Activated CD8-positive, alpha-beta memory T cell treated with anti-CD3 and anti-CD28 coated beads for 24 hours (primary cell): ENCODE measurements at places on chromosomes 1 and 21.

GRCh38 chr1:198552668-198553416, 12.4 kb upstream of the ATP6V1G3 start:
- DNase-seq, result no peak

DNA sequence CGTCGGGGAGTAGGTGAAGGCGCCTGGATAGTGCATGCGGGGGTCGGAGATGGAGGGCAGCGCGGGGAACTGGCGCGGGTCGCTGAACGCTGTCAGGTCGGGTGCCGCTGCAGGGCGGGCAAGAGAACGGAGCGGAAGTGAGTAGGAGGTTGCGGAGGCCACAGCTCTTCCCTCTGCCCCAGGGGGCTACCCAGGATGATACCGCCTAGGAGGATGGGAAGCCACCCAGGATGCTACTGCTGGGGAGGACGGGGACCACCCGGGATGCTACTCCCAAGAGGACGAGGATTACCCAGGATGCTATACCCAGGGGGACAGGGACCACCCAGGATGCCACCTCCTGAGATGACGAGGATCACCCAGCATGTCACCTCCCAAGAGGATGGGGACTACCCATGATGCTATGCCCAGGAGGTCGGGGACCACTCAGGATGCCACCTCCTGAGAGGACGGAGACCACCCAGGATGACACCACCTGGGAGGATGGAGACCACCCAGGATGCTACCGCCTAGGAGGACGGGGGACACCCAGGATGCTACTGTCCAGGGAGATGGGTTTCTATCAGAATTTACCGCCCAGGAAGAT, 123.8 kb downstream of the CLIC6 start:
- DNase-seq, result no peak

DNA sequence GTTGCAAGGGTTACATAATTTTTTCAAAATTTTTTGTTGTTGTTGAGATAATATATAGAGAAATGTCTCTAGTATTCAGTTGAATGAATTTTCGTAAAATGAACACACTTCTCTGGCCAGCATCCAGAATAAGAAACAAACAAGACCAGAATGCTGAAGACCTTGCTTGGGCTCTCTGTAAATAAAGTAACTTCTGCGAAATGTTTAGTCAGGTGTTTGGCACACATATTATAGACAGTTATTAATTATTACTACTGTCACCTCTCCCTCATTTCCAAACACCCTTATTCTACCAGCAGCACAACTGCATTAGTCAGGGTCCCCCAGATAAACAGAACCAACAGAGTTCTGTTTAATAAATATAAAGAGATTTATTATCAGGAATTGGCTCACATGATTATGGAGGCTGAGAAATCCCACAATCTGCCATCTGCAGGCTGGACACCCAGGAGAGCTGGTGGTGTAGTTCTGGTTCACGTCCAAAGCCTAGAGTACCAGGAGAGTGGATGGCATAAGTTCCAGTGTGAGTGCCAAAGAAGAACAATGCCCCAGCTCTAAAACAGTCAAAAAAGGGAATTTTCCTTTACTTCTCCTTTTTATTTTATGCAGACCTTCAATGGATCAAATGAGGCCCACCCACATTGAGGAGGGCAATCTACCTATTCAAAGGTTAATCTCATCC, 44.1 kb upstream of the KCND3 start:
- no peak for DNase-seq

DNA sequence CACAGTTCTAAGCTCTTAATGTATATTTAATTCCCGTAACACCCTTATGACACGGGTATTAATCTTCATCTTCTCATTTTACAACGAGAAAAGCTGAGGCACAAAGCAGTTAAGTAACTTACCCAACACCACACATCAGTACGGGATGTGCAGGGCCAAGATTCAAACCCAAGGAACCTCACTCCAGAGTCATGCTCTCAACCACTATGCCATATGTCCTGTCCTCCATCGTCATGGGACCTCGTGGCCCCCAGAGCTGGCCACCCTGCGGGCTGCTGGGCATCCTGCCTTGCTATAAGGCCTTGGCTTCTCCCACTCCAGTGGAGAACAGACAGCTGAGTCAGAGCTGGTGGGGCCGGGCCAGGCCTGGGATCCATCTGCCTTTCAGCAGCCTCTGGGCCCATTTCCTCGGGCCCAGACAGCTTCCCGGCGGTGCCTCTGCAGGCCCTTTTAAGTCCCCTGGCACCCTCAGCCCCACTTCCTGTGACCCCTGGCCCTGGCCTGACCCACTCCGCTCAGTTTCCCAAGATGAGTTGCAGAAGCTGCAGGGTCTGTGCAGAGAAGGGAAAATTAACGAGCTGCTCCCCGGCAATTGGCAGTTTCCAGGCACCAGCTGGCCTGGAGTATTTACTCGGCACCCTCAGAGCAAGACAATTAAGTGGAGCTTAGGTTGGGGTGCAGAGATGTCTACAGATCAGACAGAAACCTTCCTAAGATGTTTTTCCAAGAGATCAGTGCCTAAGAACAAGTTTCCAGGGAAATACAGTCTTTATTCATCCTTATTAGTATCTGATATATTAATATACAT, 98.2 kb downstream of the EPHB2 start:
- DNase-seq, result no peak

- DNase-seq, result no peak
Observed at GRCh38 chr1:218575856-218576255, 230.7 kb downstream of the TGFB2 start.

DNA sequence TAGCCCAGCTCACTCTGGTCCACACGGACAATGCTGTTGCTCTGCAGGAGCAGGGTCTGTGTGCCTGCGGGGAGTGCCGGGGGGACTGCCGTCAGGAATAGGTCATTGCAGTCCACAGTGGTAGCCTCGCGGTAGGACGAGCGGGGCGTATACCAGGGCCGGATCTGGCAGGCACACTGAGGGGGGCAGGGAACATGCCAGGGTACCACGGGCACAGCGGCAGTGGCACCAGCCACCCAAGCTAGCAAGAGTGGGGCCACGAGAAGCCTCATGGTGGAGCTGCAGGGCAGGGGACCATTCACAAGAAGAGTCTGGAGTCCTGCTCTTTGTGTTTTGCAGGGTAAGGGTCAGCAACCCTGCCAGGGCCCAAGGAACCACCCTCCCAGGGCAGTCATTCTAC, 65.8 kb downstream of the LRRN2 start:
- no peak for DNase-seq

DNA sequence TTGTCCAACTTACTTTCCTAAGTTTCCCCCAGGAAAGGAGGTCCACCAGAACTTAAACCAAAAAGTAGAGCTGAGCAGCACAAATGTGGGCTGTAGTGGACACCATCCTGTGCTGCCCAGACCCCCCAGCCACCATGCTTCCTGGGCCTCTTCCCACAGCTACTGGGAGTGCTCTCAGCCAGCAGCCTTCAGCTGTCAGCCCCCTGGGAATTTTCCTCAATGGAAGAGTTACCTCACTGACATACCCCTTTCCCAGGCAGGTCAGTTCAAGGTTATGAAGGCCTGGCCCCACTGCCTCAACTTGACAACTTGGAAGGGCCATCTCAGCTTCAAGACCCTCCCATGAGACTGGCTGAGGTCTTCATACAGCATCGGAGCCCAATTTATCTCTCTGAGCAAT, 47.7 kb downstream of the CDCP2 start:
- peak; percentile 28 for DNase-seq

- DNase-seq, result no peak
Observed at GRCh38 chr1:61853583-61853982, 111.3 kb downstream of the PATJ start.

GRCh38 chr1:89644119-89644814, 11.3 kb downstream of the LRRC8C start:
- DNase-seq, result no peak

GRCh38 chr1:209633335-209633997, 18.8 kb downstream of the LAMB3 start:
- no peak for DNase-seq

DNA sequence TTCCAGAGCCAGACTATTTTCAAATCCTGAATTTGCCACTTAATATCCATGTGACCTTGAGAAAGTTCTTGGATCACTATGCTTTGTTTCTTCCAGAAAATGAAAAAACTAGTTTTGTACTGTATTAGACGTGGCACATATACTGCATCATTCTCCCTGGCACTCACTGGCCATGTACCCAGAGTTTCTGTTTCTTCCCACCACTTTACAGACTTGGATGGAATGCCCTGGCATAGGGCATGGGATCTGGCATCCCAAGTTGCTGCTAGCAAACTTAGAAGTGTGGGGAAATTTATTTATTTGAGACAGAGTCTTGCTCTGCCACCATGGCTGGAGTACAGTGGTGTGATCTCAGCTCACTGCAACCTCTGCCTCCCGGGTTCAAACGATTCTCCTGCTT, 10.0 kb downstream of the KLF18 start:
- no peak for DNase-seq

DNA sequence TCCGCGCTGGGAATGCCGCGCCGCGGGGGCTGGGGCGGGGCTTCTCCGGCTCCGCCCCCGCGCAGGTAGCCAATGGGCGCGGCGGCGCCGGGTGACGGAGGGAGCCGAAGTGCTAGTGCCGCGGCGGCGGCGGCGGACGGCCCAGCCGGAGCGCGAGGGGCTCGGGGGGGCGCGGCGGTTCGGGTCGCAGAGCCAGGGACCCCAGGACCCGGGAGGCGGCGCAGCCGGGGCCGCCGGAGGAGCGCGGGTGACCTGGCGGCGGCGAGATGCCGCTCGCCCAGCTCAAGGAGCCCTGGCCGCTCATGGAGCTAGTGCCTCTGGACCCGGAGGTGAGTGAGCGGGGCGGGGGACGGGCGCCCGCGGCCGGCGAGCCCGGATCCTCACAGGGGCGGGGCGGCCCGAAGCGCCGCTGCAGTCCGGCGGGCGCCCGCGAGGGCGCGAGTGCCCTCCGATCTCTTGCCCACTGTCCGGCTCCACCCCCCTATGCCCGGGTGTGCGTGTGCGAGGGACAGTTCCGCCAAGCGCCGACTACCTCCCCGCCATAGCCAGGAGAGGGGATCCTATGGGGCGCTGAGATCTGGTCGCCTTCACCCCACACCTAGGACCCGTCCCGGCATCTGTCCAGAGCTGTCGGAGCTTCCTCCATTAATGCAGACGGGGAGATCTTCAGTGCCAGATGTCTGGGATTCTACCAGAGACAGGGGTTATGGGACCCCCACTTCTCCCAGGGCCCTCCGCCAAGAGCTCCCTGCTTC, at the start of gene RPS6KA1:
RPS6KA1 (plus strand) TSS at position 107 of the 755 bp plus-strand sequence; CDS start at position 267, 160 bp downstream.
- DNase-seq, result peak; percentile 88

GRCh38 chr1:186286615-186287315, 88.3 kb downstream of the TPR start:
- DNase-seq, result no peak

DNA sequence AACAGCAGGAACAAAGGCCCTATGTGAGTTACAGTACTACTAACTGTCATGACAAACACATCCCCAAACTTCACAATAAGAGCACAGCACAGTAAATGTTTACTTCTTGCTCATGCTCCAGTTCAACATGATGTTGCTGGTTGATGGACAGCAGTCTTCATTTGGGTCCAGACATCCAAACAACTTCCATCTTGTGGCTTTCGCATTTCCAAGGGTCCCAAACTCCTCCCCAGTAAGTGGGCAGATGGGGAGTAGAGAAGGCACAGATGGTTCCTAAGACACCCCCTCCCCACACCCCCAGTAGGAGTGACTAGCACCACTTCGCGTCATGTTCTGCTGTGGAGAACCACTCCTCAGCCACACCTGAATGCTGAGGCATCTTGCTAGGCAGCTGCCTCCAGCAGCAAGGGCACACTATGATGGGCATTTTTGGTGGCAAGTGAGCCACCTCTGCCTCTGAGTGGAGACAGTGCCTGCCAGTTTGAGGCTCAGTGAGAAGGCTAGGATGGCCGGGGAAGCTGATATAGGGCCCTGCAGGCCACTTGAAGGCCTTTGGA, 32.7 kb upstream of the CD2 start:
- no peak for DNase-seq
